Fibroblast of mammary gland (primary cell): ENCODE measurements at places on chromosomes 4 and X.

DNA sequence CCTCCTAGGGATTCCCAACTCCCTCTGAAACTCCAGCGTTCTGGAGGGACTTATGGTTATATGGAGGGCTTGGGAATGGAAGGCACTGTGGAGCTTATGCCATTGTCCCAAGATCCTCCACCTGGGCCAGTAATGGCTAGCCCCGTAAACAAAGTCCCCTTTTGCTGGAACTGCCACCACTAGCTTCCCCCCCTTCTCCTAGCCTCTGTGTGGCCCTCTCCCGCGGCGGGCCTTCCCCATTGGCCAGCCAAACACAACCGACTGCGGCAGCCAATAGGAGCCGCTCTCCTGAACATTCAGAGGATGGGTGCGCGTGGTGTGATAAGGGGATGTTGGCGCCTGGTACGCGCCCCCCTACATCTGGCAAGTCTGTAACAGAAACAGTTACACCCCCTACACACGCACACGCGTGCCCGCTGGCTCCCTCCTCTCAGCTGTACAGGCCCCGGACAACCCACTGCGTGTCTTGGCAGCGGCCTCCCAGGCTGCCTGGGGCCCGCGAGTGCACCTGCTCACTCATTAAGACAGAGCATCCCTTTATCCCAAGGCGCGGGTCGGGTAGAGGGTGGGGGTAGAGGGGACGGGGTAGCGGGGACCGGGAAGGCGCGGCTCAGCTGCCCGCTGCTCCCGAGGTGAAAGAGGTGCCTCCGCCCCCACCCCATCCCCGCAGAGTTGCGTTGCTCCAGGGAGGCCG lies 863 bp upstream of the RAB33A start:
- DNase-seq = no peak

- no peak for DNase-seq
These were observed 225.4 kb downstream of the CPE start for GRCh38 chr4:165604181-165604580.

DNA sequence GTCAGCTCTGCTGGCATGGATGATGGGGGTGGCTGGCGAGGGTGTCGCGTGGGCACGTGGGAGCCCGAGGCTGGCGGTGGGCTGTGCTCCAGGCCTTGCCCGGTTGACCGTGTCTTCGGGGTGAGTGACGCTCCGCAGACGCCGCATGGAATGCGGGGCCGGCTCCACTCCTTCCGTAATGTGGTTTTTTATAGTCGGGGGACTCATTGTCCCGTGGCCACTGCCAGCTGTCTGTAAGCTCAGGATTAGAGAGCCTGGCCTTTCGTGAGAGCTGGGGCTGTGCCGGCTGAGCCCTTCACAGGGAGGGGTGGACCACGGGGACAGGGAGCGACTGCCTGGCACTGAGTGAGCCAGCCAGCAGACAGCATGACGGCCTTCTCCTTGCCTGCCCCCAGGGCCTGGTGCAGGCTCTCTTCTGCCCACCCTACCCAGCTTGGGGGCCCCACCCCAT lies 20.4 kb downstream of the DOK7 start:
- DNase-seq = no peak

GRCh38 chr4:47639531-47639930 lies 154.5 kb downstream of the ATP10D start:
- DNase-seq = peak; percentile 60

GRCh38 chr4:36323816-36324419 lies 42.5 kb downstream of the DTHD1 start:
- no peak for DNase-seq

DNA sequence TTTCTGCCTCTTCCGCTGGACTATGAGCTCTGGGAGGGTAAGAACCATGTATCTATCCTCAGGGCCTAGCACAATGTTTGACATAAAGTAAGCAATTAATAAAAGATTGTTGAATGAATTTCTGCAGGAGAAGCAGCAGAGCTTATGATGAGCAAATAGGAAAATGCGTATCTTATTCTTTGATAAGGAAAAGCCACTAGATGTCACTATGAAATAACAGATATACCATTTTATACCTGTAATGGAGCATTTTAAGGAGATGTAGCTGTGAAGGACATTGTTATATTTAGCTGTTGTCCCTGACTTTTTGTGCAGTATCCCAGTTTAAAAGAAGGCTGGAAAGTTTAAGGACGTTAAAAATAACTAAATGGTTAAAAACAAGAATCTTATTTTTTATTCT lies 147.2 kb upstream of the MBNL3 start:
- DNase-seq = peak; percentile 12

DNA sequence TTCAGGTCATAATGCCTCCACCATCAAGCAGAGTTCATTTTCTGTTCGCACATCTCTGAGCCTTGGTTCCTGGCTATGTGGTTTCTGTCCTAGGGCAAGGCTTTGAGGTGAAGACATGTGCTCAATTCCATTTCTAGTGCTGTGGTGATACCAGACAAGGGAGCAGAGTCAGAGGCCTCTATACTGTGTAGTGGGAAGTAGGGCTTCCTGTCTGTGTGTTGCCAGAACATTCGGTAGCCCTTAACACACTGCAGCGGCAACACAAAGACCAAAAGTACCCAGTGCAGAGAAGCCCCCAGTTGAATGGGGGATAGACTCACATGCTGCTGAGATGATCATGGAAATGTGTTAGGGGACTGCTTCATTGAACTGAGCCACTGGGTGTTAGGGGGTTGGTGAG lies 56.4 kb downstream of the STARD8 start:
- no peak for DNase-seq

- peak; percentile 82 for DNase-seq
These were observed 74.4 kb upstream of the DYNLT3 start for GRCh38 chrX:37921758-37922157.

GRCh38 chr4:173943547-173943946 lies 339.9 kb downstream of the FBXO8 start:
- no peak for DNase-seq

DNA sequence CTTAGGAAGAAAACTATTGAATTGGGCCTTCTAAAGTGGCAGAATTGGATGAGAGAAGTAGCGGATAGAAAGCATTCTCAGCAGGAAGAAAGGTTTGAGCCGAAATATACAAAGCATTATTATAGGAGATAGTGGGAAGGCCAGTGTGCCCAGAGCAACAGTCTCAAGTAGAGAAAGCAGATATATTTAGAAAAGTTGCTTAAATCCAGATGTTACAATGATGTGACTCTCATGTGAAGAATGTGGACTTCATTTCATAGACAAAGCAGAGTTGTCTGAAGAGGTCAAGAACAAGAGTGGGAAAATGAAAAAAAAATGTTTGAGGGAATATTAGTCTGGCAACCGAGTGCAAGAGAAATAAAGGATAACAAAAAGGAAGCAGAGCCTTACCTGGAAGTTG lies 66.9 kb downstream of the SYNPO2 start:
- peak; percentile 71 for DNase-seq

DNA sequence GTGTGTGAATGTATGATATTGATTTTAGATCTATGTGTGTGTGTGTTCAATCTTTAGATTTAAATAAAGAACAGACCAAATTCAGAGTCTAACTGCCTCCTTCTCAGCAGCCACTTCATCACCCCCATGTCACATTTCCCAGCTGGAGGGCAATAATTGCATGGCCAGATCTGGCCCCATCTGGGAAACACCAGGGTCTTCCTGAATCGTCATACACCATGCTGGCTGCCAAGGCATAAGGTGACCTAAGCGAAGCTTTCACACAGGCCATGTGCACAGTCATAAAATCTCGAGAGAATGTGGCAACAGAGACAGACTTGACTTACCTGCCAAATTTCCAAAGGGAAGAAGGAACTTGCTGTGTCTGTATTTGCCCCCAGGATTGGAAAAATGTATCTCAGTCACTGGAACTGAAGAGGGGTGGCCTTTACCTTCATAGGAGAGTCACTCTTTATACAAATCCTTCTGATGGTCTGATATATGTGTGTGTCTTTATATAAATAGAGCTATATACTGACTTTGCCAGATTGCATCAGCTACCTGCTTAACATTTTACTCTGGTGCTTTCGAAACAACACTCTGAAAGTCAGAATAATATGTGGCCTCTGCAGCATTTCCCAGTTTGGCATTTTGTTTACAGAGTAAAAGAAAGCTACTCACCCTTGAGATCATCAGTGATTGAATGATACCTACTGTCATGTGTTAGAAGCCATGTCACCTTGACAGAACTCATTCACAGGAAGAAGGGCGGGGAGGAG lies at the start of gene PLAC1:
TSS of gene PLAC1 (minus strand) at position 470 of the 758 bp plus-strand sequence. CDS start 91,789 bp downstream, outside the sequence.
- DNase-seq = peak; percentile 17

- peak; percentile 17 for DNase-seq
These were observed 131.7 kb downstream of the EPHA5 start for GRCh38 chr4:65538571-65538970.

- no peak for DNase-seq
These were observed 35.5 kb downstream of the SLIT2 start for GRCh38 chr4:20287246-20287645.
